Esophagus muscularis mucosa (tissue), 4 donors: ENCODE measurements at places on chromosomes 3 and 15. TPM values are rescaled to one million over a fixed set of nuclear protein-coding genes. Genes with fewer than 3 reads are reported as not detected.

- no peak overlapping the region for H3K27ac ChIP-seq
- no peak overlapping the region for H3K4me3 ChIP-seq
- no peak for DNase-seq
- H3K4me1 ChIP-seq: no peaks in the 10 kb centered on the region
- no peaks in the 10 kb centered on the region for H3K27me3 ChIP-seq
- H3K36me3 ChIP-seq: no peaks in the 10 kb centered on the region
Observed at GRCh38 chr3:190242147-190242546, 80.1 kb downstream of the CLDN1 start.

Gene SPRED1
- 20.9 TPM for total RNA-seq

DNA sequence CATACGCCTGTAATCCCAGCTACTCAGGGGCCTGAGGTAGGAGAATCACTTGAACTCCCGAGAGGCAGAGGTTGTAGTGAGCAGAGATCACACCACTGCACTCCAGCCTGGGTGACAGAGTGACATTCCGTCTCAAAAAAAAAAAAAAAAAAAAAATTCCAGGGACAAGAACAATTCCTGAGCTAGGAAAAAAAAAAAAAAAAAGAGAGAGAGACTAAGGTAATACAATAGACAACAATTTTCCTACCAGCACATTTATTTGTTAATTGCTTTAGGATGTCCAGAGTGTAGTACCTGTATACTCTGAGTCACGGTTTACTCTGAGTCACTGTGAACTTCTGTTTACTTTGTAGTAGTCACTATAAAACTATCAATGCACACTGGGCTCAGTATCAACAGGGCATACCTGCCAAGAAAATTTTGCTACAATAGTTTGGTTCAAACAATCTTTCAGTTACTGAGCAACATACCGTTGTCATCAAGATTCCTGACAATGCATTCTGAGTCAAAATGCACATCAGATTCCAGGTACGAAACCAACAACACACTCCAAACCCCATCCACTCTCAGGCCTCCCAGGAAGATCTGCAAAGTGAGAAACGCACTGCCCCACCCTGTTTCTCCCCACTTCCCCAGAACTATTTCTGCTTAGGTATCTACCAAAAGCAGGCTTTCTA, 28.3 kb downstream of the IGF2BP2 start:
- no peak overlapping the region for H3K27ac ChIP-seq
- H3K27me3 ChIP-seq: no peaks in the 10 kb centered on the region
- no peaks in the 10 kb centered on the region for H3K4me1 ChIP-seq

DNA sequence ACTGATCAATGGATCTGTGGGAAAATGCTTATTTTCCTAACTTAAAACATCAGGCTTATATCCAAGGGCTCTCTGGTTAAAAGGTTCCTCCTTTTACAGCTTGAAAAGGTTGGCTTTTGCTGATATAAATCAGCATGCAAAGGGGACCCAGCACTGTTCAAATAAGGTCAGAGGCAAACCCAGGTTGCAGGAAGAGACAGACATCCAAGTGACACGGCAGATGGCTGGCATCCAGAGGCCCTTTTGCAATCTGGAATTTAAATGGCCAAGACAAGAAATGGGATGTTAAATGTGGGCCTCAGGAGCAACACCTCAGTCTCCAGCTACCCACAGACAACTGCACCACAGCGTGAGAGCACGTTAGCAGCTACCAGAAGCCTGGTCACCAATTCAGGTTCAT, 6.3 kb downstream of the SH3BP5 start:
- no peaks in the 10 kb centered on the region for H3K27me3 ChIP-seq
- peak overlapping the region; percentile 5 for H3K27ac ChIP-seq
- no peak overlapping the region for H3K4me3 ChIP-seq
- DNase-seq: no peak

GRCh38 chr3:25775936-25776335, 7.3 kb downstream of the NGLY1 start:
- no peak for DNase-seq
- H3K27ac ChIP-seq: no peak overlapping the region
- no peaks in the 10 kb centered on the region for H3K27me3 ChIP-seq

Gene NPAP1
- total RNA-seq: not detected

DNA sequence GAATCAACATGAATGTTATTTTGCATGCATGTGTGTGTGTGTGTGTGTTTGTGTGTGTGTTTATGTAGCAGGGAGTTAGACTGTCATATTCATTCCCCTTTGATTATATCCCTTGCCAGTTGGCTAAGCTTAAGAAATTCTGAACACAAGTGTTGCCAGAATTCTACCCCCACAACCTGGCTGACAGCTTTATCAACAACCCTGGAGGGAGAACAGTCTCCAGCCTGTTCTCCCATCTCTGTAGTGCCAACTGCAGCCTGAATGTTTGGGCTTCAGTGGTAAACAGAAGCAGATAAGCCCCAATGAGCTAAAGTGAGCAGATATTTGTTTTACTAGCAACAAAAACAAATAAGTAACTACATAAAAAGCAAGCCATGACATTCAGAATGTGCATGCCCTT, 162.6 kb upstream of the ABI3BP start:
- H3K4me1 ChIP-seq: peaks cover 13% of the 10 kb centered on the region
- no peak overlapping the region for H3K4me3 ChIP-seq
- no peak for DNase-seq
- H3K36me3 ChIP-seq: no peaks in the 10 kb centered on the region

DNA sequence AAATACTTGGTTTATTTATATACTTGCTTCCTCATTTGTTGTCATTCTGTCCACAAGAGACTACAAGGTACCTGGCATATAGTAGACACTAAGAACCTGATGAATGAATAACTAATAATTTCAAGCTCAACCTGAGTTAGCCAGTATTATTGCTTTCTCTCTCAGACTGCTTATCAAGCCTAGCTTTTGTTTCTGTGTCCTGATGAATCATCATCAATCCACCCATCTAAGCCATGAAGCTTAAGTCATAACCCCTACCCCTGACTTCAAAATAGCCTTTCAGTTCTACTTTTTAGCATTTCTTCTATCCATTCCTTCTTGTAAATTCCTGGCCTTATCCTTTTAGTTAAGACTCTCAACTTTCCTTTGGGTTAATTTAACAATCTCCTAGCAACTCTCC, 420.8 kb downstream of the EPHA6 start:
- no peak for DNase-seq
- H3K27me3 ChIP-seq: no peaks in the 10 kb centered on the region
- H3K4me1 ChIP-seq: peaks cover 10% of the 10 kb centered on the region
- no peaks in the 10 kb centered on the region for H3K36me3 ChIP-seq
- H3K27ac ChIP-seq: no peak overlapping the region

DNA sequence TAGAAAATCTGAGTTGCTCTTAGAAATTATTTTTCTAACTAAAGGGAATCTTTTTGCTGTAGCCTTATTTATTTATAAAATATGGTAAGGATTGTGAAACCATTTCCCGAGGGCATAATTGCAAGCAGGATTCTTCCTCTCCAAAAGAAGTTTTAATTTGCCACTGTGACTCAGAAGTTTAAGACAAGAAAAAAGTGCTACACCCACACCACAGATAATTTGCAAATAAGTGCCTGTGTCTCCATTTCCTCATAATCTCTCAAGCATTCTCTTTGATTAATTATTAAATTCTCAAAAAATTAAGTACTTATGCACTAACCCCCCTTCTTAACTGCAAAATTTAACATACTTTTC, 43.6 kb downstream of the RASA2 start:
- peaks cover 29% of the 10 kb centered on the region for H3K4me1 ChIP-seq
- no peak for DNase-seq
- H3K4me3 ChIP-seq: no peak overlapping the region
- peak overlapping the region; percentile 36 for H3K27ac ChIP-seq
- H3K27me3 ChIP-seq: no peaks in the 10 kb centered on the region
- peaks cover under 1% of the 10 kb centered on the region for H3K36me3 ChIP-seq

Gene PLD1
- 21.1 TPM for total RNA-seq

GRCh38 chr3:38000965-38001455, 10.4 kb downstream of the VILL start:
- no peaks in the 10 kb centered on the region for H3K27me3 ChIP-seq
- H3K36me3 ChIP-seq: peaks cover 22% of the 10 kb centered on the region
- peaks cover 14% of the 10 kb centered on the region for H3K4me1 ChIP-seq
- H3K4me3 ChIP-seq: no peak overlapping the region
- no peak for DNase-seq

Gene SNX22
- not detected for total RNA-seq

Gene CLDN1
- 0.92 TPM for total RNA-seq

- no peaks in the 10 kb centered on the region for H3K27me3 ChIP-seq
- no peak overlapping the region for H3K4me3 ChIP-seq
- H3K36me3 ChIP-seq: no peaks in the 10 kb centered on the region
Observed at GRCh38 chr15:77547801-77548588, 84.7 kb downstream of the LINGO1 start.

DNA sequence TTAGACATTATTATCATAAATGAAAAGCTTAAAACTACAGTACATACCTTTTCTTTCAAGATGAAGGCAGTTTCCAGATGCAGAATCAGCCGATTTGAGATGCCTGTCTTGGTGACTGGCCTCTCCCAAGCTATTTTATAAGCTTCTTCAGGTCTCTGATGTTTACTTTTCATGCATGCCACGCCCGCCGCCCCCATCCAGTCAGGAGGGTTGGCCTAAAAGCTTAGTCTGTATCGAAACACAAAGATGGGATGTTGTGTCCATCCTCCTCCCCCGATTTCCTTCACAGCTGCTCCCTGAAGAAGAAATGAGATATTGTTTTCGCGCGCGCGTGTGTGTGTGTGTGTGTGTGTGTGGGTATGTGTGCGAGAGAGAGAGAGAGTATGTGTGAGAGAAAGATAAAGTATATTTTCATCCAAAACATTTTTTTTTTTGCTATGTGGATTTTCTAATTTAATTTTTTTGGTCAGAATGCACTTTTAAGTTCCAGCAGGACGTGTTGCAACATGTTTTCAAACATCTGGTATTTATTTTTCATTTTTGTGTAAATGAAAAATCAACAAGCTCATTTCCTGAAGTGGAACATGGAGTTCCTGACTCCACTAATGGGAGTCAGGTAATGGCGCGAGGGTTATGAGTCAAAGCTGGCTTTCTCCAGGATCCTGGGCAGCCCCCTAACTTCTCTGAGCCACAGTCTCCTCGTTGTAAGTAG, at the start of gene APOD:
Gene APOD (minus strand): TSS at position 110 of the 712 bp plus-strand sequence. CDS start 4,479 bp downstream, outside the sequence.
- H3K36me3 ChIP-seq: no peaks in the 10 kb centered on the region
- H3K27me3 ChIP-seq: no peaks in the 10 kb centered on the region
- H3K4me3 ChIP-seq: peak within 1 kb of the TSS; percentile 27
- H3K27ac ChIP-seq: peak within 1 kb of the TSS; percentile 41
- peaks cover 14% of the 10 kb centered on the region for H3K4me1 ChIP-seq
- no peak for DNase-seq

Gene CLEC3B
- total RNA-seq: 78.9 TPM

DNA sequence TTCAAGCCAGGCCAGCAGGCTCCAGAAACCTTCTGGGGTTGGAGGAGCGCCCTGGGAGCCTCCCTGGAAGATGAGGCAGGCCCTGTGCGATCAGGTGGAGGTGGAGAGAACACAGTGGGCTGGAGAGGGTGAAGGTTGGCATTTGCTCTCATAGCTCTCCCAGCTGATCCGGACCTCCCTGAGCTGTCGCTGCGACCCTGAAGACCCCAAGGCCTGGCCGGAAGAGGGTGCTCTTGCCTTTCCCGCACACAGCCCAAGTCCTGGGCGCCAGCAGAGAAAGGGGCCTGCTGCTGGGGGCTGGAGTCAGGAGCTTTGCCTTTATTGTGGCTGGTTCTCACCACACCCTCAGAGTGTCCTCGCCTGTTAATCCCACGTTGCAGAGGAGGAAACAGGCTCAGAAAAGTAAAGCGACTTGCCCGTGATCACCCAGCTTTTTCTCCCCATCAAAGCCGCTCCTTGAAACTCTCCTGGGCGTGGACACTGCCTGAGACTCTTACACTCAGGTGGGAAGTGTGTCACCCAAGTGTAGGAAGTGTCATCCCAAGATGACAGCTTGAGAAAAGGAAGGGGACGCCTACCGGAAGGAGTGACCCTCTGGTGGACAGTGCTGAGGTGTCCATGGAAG, 8.6 kb upstream of the RPL29 start:
- H3K36me3 ChIP-seq: no peaks in the 10 kb centered on the region
- DNase-seq: no peak
- no peak overlapping the region for H3K27ac ChIP-seq

- DNase-seq: no peak
- H3K27ac ChIP-seq: no peak overlapping the region
- no peak overlapping the region for H3K4me3 ChIP-seq
- H3K4me1 ChIP-seq: no peaks in the 10 kb centered on the region
Observed at GRCh38 chr3:192128060-192128459, 599.3 kb downstream of the FGF12 start.

GRCh38 chr3:78604341-78604740, 1163.5 kb downstream of the ROBO1 start:
- no peak for DNase-seq
- no peaks in the 10 kb centered on the region for H3K27me3 ChIP-seq
- no peak overlapping the region for H3K27ac ChIP-seq
- H3K36me3 ChIP-seq: peaks cover 5% of the 10 kb centered on the region
- H3K4me1 ChIP-seq: no peaks in the 10 kb centered on the region

DNA sequence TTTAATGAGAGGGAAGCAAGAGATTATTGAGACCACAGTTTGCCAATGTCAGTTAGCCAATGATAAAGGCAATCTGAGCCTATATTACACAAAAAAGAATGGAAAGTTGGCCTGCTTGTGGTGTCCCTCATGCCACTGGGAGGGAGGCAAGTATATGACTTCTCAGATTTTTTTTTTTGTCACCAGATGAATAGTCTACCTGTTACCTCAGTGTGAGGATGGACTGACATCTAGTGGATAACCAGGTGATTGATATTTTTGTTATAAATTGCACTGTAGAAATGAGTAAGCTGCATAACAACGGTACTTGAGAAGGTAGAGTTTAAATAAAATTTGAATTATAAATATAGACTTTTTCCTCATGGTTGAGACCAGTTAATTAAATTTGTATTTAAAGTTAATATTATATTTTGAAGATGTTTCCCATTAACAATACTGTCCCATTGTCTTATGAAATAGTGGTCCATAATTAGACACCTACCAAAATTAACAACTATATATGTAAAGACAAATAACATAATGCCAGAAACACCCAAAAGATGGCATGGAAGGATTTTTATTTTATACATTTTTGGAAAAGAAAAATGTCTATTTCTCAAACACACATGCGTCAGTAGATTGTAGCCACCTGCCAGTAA, 237.8 kb upstream of the GADL1 start:
- no peaks in the 10 kb centered on the region for H3K4me1 ChIP-seq
- no peaks in the 10 kb centered on the region for H3K36me3 ChIP-seq
- H3K27ac ChIP-seq: no peak overlapping the region
- no peaks in the 10 kb centered on the region for H3K27me3 ChIP-seq
- H3K4me3 ChIP-seq: no peak overlapping the region
